ENCODE measurements at places on chromosomes 7 and 10.

DNA sequence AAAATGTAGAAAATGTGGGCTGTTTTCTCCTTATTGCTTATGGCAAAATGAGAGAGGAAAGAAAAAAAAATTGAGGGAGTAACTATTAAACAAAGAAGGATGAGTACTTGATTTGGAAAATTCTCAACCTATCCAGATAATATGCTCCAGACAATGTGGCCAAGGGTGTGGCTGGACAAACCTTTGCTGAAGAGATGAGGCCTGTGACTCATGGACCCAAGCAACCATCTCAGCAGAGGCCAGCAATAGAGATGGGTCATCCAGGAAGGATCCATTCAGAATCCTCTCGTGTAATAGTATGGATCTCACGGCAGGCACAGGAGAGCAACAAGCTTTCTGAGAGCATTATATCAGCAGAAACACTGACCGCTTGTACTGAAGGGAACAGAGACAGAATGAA is 120.3 kb upstream of the CELF2 start:
- no peak for DNase-seq

GRCh38 chr10:49012603-49013002 is 73.0 kb upstream of the LRRC18 start:
- no peak for DNase-seq

- DNase-seq, result no peak
Observed at GRCh38 chr7:115682507-115682906, 348.1 kb downstream of the TFEC start.

DNA sequence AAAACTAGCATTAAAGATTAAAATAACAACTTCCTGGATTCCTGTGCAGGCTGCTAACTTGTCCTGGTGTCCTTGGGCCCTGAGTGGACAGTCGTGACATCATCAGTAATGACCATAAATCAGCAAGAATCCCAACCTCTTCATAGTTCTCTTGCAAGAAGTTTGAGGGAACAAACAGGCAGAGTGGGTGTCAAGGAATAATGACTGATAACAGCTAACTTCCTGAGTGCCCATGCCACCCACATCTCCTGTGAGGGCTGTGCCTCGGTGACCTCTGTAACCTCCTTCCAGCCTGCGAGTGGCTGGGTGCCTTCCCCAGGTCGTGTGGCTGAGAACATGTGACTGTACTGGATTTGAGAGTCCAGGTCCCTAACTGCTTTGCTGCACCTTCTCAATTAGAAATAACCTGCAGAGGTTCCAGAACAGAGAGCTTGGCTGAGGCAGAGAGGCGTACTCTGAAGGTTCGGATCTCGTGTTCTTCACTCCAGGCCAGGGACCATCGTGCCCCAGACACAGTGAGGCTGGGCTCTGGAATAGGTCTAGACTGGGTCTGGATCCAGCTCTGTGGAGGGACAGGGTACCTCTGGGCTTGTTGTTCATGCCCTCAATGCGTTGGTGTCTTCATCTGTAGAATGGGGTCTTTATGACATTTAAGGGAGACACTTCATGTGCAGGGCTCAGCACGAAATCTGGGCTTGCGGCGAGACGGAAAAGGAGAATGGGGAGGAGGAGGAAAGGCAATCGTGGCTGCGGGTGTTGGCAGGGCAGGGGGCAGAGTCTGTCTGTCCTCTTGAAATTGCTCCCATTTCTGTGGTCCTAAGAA is 313.1 kb upstream of the ZNF32 start:
- no peak for DNase-seq

- DNase-seq, result no peak
Observed at GRCh38 chr10:122422266-122422989, 32.0 kb upstream of the ARMS2 start.

Measured in Calu3 (cell line).